Right renal pelvis (tissue), 4 donors: ENCODE measurements at places on chromosomes 7 and 10.

DNA sequence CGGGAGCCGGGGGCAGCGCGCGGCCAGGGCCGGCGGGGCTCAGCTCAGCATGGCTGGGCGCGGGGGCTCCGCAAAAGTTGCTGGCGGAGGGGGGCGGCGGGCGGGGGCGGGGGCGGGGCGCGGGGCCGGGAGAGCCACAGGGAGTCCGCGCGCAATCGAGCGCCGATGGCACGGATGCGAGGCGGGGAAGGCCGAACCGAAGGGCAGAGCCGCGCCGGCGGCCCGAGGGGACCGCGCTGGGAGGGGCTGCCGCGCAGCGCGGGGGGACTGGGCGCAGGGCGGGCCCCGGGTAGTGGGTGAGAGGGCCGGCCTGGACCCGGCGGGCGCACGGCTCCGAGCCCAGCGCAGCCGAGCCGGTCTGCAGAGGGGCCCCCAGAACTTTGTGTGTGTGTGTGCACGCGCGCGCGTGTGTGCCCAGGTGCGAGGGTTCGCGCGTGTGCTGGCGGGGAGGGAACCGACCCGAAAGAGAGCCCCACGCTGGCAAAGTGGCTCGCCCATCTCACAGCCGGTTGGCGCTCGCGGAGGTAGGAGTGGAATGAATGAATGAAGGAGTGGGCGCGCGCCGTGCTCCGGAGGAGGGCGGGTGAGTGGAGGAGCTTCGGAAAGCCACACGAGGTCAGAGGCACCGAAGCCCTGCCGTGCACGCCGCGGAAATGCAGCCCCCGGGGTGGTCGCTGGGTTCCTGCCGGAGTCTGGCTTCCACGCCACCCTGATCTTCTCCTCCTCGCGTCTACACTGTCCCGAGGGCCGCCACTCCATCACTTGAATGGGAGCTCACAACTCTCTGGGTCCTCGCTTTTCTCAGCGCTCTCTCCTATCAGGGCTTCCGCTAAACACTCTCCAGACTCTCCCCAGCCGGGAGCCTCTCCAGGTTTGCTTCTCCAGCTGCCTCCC lies at the start of gene HIPK2:
Gene HIPK2, minus strand, starts transcription at position 51 of the 894 bp plus-strand sequence. CDS start 375 bp downstream, outside the sequence.
- peak; percentile 77 for DNase-seq

DNA sequence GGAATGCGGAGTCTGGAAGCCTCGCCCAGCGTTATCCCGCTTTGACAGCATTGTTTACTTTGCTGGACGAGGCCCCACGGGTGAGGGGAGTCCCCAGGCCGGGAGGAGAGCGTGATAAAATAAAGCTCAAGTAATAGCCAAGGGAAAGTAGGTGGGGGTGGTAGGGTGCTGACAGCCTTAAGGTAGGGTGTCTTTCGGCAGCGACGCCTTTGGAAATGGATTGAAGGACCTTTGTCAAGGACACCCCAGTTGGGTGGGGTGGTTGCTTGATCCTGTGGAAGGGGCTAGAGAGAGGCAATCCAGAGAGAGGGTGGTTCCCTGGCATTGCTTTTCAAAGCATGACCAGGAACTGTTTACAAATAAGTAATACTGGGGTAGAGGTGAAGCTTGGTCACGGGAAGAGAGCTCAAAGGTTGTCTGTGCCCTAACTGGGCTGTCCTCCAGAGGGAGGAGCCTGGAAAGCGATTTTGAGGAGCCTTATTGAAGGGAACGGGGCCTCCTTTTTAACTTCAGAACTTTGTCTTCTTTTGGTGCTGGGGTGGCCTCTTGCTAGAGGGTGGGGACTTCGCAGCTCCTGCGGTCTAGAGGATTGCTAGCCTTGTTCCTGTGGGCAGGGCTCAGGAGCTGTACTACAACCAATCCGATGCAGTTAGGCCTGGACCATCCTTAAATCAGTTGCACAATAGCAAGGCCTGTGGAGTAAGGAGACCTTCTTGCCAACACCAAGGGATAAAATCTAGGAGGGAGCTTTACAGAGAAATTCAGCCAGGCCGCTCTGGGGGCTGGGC lies 1.3 kb downstream of the EIF4EBP2 start:
- DNase-seq = peak; percentile 13

DNA sequence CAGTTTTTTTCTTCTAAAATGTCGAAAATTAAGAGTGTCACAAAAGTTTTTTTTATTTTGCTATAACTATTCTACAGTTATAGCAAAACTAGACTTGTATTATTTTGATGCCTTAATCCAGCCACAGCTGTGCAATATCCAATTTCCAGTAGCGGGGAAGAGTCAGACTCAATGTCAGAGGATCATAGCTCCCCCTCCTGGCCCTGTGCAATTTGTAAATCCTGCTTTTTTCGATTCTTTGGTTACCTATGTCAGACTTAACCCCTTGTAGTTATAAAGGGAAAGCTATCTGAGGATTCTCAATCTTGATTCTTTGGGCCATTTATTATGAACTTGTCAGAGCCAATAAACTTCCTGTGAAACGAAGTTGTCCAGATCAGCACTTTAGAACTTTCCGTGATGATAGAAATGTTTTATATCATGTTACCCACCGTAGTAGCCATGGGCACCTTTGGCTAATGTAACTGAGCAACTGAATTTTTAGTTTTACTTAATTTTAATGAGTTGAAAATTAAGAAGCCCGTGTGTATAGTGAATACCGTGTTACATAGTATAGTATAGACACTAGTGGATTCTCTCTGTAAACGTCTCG lies 87.7 kb upstream of the PRKCQ start:
- peak; percentile 39 for DNase-seq

DNA sequence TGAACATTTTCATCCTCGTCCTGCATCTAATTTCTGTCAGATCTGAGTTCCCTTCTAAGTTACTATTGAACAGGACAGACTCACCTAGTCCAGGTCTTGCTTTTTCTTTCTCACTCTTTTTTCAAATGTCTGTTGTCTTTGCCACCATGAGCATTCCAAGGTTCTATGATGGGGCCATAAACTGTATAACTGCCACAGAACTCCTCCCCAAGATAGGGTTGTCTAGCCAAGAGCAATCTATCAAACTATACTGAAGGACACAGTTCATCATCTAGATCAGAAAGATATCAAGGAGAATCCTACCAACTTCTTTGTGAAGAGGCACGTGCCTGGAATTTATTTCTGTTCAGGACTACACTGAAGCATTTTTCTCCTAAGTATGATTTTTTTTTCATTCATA lies 50.1 kb upstream of the FEZF1 start:
- no peak for DNase-seq

DNA sequence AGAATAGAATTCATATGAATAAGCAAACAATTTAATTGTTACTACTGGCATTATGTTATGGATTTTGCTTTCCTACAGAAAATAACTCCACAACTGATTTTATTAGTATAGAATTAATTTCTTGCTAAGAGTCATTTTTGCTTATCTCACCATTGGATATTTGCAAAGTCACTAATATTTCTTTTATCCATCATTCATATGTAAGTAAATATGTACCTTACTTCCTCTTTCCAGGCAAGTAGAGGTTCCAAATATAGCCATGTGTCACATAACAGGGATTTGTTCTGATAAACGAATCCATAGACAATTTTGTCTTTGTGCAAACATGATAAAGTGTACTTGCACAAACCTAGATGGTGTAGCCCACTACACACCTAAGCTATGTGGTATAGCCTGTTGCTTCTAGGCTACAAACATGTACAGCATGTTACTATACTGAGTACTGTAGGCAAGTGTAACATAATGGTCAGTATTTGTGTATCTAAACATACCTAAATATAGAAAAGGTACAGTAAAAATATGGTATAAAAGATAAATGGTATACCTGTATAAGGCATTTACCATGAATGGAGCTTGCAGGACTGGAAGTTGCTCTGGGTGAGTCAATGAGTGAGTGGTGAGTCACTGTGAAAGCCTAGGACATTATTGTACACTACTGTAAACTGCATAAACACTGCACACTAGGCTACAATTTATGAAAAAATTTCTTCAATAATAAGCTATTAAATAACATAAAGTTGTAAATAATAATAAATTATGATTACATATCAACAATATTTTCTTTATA lies 18.3 kb downstream of the KLLN start:
- no peak for DNase-seq

GRCh38 chr10:68434657-68435056 lies 27.6 kb upstream of the RUFY2 start:
- DNase-seq = no peak

DNA sequence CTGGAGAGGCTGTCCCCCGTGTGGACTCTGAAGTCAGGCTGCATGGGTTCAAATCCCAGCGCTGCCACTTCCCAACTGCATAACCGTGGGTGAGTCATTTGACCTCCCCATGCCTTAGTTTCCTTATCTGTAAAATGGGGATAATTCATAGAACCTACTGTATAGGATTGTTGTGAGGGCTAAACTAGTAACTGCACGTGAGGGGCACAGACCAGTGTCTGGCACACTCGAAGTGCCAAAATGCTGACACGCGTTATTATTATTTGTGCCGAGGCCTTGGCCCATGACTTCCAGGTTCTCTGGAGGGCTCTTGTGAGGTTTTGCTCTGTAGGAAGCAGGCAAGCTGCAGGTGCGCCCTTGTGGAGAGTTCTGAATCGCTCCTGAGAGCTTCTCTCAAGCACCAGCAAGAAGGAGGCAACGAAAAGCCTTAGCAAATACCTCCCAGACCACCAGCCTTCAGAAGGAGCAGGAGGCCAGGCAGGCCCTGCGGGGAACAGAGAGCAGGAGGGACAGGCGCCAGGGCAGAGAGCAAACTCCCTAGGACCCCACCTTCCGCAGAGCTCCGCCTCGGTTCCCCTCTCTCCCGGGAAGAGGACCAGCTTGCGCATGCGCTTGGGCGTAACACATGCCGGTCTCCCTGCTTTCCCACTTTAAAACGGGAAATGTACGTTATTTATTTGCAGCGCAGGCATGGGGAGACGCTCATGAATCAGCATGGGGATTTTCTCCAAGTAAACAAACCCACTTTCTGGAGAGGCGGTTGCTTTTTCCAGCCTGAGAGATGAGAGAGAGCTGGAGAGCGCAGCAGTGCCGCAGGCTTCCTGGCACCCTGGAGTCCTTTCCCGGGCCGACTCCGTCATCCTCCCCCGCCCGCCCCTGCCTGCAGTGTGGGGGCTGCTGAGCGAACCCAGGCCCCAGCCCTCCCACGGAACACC lies 39.6 kb downstream of the SORCS3 start:
- DNase-seq = peak; percentile 31

DNA sequence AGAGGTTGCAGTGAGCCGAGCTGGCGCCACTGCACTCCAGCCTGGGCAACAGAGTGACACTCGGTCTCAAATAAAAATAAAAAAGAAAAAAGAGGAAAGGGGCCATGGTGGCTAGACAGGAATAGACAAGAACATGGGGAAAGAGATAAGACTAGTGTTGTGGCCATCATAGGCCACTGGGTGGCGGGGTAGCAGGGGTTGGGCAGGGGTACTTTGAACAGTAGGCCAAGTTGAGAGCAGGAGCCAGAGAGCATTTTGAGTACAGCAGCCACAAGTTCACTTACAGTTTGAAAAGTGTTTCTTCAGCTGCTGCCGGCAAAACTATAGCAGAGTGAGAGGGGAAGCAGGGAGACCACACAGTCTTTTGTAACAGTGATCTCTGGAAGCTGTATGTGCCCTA lies 656.0 kb downstream of the CNTNAP2 start:
- DNase-seq = no peak

DNA sequence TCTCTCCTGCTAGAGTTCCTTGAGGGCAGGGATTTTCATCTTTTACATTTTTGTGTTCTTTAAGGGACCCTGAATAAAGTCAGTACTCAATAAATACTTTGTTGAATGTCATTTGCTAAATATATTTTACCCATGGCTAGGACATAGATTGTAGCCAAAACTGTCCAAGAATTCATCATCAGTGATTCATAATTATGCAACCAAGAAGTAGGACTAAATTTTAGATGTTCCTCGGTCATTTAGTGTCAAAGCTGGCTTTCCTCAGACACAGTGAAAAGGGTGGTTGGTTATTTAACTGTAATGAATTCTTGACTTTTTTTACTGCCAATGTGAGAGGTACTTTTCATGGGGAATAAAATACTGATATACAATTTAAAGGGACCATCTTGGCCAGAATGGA lies 3.3 kb downstream of the NUDT13 start:
- DNase-seq = no peak

GRCh38 chr10:6148251-6148701 lies 54.5 kb upstream of the PFKFB3 start:
- no peak for DNase-seq

DNA sequence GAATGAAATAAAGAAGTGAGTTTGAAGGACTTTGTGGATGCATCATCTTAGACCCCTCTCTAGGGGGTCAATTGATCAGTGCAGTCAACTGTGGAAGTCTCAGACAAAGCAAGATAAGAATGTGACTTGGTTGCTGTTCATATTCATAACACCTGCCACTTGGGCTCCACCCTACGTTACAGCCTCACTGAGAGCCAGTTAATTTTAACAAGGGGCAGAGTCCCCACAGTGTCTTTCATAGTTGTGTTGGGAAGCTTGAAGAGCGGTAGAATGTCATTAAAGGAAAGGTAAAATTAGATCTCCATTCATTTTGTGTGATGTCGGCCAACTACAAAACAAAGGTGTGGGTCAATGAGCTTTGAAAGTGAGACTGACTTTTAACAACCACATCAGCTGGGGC lies 442.1 kb upstream of the C7orf33 start:
- DNase-seq = no peak

DNA sequence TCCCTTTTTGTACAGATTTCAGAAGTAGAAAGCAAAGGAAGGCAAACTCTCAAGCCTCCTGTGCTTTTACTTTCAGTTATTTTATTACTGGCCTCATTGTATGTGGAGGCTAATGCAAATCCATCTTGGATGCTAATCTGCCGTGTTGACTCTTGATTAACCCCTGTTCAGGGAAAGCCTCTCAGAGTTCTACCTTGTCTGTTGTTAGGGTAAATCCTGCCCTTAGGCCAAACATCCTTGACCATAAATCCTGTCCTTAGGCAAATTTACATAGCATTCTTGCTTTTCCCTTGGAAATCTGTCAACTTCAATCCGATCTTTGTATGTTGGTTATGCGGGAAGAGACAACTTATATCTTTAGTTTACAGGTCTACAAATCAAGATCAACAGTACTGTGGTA lies 709.9 kb upstream of the LRRTM3 start:
- no peak for DNase-seq

- DNase-seq = no peak
Observed at GRCh38 chr7:43779045-43779812, 20.7 kb downstream of the BLVRA start.

DNA sequence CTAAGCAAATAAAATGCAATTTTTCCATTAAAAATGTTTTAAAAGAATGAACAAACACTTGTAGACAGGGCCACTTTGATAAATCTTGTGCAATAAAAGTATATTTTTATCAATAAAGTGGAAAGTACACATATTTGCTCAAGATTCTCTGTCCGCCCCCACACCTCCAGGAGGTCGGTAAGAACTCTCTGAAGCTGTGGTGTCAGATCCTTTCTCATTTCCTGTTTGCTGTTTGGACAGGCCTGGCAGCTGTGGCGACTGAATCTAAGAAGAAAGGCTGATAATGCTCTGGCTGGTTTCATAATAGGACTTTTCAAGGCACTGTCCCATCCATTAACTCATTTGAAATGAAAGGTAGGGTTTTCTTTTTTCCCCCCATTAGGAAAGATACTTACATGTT lies 15.3 kb upstream of the ASB4 start:
- no peak for DNase-seq

DNA sequence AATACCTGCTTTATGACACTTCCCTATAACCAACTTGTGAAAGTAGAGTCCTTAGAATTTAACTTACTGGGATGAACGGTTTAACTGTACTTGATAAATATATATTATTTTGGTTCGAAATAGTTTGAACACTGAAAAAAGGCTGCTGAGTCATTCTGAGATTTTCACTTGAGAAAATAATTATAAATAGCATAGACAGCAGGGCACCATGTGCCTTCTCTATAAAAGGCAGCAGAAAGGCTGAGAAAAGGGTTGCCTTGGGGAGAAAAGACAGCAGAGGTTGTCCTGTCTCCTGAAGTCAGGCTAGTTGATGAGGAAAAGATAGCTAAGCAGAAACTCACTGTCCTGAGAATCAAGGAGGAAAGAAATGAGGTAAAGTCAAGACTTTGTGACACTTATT lies 92.4 kb downstream of the CTTNBP2 start:
- DNase-seq = no peak
